Fibroblast of upper back skin (primary cell): ENCODE measurements at places on chromosomes 3 and 15.
A peak's percentile ranks its signal among the peaks of the same experiment; 100 is the strongest.

GRCh38 chr3:117549716-117550115, 840.1 kb downstream of the TUSC7 start:
- DNase-seq = peak; percentile 9

DNA sequence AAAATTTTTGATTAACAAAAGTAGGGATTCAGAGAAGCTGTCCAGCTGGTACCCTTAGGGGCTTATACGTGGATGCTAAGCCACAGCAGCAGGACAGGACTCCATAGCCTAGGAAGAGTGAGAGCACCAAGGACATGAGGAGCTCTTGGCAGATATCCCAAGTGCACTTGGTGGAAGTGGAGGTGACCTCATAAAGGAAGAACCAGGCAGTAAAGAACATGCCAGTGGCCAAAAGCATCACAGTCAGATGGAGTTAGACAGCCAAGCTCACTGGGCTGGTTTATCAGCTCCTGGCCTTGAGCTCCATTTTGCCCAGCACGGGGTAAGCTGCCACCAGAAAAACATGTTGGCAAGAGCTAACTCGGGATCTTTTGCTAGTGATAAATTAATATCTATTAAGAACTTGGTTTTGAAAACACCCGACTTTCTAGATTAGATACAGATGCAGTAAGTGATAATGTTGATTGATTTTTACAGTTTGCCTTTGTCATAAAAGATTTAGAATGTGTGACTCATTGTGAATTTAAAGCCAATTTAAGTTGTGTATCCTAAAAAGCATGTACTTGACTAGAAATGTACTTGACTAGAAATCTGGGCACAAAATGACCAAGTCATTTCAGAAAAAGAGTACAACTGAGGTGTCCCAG, 108.0 kb downstream of the CMSS1 start:
- peak; percentile 87 for DNase-seq

- DNase-seq = no peak
Observed at GRCh38 chr3:25349828-25350724, 78.0 kb upstream of the RARB start.

DNA sequence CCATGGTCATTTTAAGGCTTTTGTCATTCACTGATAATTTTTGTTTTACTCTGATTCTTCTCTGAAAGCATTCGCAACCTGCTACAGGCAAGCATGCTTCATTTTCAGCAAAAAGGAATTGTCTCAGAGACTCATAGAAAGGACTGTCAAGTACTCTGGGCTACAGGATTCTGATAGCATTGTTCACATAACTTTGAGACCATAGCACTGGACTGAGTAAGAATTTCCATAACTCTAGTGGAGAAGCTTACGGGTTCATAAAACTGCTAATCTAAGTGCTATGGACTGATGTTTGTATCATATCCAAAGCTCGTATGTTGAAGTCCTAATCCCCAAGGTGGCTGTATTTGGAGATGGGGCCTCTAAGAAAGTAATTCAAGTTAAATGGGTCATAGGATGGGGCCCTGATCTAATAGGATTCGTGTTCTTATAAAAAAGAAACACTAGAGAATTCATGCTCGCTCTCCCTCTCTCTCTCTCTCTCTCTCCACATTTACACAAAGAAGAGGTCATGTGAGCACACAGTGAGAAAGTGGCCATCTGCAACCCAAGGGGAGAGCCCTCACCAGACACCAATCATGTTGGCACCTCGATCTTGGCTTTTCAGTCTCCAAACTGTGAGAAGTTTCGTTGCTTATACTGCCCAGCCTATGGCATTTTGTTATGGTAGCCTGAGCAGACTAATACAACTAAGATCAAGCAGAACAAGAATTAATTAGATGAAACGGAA, 60.4 kb downstream of the CRYGS start:
- DNase-seq = peak; percentile 8

- no peak for DNase-seq
Observed at GRCh38 chr15:43256341-43256740, 10.4 kb downstream of the TGM5 start.

GRCh38 chr3:44513513-44513912, 36.0 kb upstream of the ZNF445 start:
- no peak for DNase-seq

GRCh38 chr15:48806151-48806550, 4.7 kb downstream of the CEP152 start:
- peak; percentile 48 for DNase-seq

- no peak for DNase-seq
Observed at GRCh38 chr3:149459491-149460059, 14.9 kb upstream of the TM4SF4 start.

DNA sequence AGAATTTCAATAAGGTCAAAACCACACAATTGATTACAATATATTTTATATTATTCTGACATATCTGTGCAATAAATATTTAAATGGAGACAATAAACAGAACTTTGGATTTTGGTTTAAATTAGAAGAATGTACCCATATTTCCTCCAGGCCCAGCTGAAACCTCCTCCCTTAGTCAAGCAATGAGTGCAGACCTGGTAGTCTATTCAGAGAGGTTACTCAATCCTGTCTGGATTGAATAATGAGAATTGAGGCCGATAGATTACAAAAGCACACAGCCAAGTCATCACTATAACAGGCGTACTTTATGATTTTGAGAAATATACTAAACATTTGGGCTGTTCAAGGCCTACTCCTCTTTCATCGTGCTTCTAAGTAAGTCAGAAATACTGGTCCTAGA, 114.5 kb upstream of the STRIT1 start:
- peak; percentile 39 for DNase-seq

GRCh38 chr3:65971293-65972252, 67.1 kb downstream of the MAGI1 start:
- DNase-seq = no peak

GRCh38 chr3:8220291-8220690, 281.3 kb upstream of the LMCD1 start:
- peak; percentile 51 for DNase-seq

DNA sequence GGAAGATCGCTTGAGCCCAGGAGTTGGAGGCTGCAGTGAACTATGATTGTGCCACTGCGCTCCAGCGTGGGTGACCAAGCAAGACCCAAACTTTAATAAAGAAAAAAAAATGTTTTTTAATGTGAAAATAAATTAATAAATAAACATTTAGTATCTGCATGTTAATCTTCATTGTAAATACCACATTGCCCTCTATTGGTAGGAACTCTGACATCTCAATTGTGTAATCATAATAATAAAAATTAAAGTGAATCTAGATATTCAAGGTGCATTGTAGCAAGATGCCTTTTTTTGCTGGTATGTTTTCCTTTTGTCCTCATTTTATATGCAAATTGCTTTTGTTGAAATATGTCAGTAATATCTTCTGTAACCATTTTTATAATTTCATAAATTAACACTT, 95.0 kb upstream of the LIMD1 start:
- peak; percentile 64 for DNase-seq

- DNase-seq = no peak
Observed at GRCh38 chr15:30992249-30992864, 929 bp upstream of the MTMR10 start.

- DNase-seq = peak; percentile 79
Observed at GRCh38 chr3:24123596-24123995, 178.5 kb downstream of the NR1D2 start.

- no peak for DNase-seq
Observed at GRCh38 chr3:69649120-69650065, 89.9 kb upstream of the MITF start.

- no peak for DNase-seq
Observed at GRCh38 chr15:50864873-50865272, 43.6 kb upstream of the AP4E1 start.

DNA sequence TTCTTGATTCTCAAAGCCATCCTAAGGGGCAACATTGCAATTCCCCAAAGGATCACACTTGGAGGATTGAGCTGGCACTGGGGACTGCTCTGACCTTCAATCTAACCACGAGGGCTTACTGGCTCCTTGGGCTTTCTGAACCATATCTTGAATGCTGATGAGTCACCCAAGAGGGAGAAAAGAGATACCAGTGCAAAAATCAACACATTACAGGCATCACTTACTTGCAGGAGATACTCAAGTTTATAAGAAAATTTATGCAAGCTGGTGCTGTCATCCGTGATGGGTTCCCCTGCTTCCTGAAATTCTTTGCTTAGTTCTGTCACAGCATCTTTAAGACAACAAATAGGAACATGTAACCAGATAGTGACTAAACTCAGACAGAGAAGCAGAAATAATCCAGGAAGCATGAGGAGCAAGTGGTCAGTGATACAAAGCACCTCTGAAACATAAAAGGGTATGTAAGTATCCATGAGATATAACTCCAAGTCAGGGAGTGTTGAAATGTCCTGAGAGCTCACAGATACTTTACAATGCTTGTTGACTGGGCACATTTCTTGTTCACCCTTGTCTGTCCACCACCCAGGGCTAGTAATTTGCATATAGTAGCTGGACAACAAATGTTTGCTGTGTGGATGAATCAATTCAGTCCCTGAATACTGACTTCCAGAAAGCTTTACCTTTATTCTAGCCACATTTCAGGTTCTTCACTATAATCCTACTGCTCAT, 14.1 kb downstream of the FYCO1 start:
- peak; percentile 43 for DNase-seq

DNA sequence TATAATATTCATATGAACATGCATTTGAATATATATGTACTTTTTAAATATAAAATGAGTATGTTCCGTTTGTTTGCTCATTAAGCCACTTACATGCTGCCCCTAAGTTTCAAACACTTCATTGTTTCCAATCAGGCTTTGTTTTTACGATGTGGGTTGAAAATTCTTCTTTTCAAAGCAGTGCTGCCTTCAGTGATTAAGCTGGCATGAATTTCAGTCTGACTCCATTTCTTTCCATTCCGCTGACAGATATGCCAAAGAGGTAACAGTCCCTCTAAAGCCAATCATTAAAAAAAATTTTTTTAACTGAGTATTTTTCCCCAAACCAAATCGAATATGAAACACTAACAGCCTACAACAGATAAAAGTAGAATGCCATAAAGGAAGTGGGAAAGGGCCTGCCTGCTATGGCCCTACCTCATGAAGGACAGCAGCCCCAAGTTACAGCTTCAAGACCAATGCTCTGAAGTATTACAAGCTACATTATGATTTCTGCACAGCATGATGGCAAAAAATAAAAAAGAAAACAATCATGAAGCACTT, 40.0 kb downstream of the DCUN1D1 start:
- no peak for DNase-seq

DNA sequence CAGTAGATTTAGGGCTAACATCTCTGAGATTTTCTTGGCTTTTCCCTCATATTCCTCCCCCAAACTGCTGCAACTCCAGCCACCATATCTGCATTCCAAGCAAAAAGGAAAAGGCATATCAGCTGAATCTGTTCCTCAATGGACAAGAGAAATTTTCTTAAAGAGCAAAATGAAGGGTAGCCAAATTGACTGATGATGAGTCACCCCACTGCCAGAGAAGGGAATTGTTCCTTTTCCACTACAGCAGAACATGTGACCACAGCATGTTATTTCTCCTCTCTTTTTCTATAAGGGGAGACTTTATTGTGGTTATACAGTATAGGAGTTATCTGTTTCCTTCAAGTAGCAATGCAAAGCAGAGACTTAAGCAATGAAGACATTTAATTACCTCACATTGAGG, 172.5 kb downstream of the MTHFS start:
- peak; percentile 89 for DNase-seq

DNA sequence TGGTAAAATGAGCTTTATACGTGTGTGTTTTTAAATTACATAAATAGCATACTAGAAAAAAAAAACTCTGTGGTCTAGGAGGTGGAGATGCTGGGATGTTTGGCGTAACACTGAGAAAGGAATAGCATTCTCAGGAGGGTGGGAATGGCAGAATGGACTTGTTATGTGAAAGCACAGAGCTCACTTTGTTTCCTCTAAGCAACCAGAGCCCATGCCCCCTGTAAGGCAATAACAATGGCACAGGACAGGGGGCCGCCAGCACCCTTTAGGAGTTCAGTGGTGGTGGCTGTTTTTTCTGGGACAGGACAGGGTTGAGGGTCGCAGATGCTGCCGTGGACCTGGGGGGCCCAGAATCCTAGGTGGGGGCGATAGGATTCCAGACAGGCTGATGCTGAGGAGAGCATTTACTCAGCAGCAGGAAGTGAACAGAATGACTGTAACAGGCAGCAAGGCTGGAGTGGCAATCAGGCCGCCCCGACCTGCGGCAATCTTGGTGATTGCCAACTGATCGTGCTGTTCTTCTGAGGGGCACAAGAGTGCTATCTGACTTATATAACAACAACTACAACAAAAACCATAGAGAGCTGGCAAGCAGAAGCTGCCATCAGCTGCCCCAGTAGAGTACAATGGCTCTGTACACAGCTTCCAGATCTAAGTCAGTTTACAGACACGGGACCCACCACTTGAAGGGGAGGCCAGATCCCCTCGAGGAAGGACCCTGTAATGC, 160.4 kb downstream of the UACA start:
- DNase-seq = no peak

- DNase-seq = no peak
Observed at GRCh38 chr15:101244889-101245668, 6.8 kb downstream of the CHSY1 start.

GRCh38 chr3:103672346-103672745, 1237.5 kb downstream of the ZPLD1 start:
- no peak for DNase-seq

GRCh38 chr3:47227678-47228077, 54.9 kb downstream of the KIF9 start:
- DNase-seq = no peak

GRCh38 chr15:30940359-30940758, 36.6 kb downstream of the FAN1 start:
- DNase-seq = no peak

DNA sequence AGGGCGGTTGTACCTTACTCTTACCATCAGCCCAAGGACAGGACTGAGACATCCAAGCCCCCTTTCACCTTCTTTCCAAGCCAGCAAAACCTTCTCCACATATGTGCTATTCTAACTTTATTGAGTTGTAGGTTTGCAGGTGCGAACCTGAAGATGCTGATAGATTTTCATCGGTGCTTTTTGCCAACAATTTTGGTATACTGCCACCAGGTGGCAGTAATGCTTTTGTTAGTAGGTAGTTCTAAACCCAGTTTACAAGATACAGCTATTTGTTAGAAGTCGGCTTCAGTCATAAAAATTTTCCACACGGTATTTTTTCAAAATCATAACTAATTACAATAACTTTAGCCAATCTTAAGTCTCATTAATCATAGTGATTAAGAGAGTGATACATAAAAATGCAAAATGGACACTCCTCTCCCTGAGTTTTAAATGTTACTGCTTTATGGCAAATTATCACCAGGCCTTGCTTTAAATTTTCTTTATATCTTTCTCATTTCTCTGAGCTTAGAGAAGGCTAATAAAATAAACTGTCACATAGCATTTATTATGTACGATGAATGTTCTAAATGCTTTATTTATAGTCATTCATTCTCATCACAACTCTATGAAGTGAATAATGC, 636 bp downstream of the TBC1D21 start:
- peak; percentile 50 for DNase-seq

DNA sequence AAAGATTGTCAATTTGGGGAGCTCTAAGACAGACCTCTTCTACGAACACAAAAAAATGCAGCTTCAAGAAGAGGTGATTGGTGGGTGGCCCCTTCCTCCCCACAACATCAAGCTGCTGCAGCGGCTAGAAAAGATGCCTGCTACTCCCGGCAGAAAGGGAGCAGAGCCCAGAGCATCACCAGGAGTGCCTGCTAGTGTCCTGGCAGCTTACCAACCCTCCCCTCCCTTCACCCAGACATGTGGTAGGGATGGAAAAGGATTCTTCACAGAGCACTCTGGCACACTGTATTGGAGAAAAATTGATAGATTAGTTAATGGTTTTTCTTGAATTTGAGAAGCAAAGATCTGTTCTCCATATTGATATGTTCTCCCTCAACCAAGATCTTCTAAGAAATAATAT, 10.8 kb downstream of the IP6K1 start:
- DNase-seq = no peak
